ENCODE measurements at places on chromosomes 11 and 22.
A peak's percentile ranks its signal among the peaks of the same experiment; 100 is the strongest.

GRCh38 chr11:78200061-78200460 lies 11.3 kb downstream of the USP35 start:
- no peak for DNase-seq

DNA sequence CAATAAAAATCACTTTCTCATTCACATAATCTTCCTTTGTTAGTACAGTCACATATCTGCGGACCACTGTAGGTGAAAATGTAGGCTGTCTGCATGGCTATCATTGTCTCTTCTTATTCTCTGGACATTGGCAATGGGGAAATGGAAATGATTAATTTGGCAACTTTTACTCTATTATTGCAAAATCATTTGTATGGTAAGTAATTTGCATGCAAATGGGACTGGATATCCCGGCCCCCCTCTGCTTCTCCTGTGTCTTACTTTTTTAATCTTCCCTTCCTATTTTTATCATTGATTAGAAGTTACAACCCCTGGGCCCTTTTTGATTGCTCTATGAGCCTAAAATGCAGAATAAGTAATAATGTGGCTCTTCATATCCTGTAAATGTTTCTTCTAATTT lies 6.0 kb downstream of the GRK3 start:
- no peak for DNase-seq

DNA sequence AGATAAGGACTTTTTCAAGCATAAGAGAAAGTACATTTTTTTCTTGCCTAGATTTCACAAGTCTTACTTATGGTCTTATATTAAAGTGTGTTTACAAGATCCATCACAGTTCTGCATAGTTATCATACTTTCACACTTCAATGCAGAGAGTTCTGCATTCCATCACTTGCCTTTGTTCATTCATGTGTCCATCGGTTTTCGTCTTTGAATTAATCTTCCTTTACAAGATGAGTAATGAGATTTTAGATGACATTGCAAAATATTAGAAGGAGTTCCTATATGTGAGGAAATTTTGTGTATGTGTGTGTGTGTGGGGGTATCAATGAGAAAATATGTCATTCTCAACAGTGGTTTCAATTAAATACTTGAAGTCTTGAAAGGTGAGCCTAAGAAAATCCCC lies 98.1 kb upstream of the GUCY1A2 start:
- peak; percentile 56 for DNase-seq

DNA sequence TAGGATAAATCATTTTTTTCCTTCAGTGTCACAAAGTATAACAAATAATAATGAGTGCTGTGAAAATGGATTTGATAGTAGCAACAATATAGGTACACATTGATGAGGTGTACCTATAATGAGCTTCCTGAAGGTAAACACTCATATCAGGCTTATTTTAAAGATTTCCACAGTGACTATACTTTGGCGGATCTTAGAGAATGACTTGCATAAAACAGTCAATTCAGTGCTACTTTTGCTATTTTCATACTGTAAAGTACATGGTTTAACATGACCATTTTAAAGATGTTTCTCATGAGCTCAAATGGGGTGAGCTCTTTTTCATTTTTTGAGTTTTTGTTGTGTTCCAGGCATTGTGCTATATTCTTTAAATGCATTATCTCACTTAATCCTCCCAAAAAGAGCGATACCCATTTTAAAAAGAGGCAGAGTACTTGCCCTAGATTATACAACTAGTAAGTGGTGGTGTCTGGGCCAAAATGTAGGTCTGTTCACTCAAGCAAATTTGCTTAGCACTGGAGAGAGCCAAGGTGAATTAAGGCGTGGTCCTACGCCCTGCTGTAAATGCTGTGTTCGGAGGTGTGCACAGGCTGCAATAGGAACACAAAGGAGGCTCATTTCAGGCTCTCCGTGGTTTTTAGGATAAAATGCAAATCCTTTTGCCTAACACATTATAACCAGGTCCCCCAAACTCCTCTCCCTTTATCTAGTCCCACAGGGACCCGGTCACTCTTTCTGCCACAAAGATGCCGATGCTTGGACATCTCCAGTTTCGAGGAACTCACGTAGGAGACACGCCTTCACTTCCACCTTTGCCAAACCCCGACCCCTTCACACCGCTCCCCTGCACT lies 617 bp upstream of the ALKBH3 start:
- no peak for DNase-seq

DNA sequence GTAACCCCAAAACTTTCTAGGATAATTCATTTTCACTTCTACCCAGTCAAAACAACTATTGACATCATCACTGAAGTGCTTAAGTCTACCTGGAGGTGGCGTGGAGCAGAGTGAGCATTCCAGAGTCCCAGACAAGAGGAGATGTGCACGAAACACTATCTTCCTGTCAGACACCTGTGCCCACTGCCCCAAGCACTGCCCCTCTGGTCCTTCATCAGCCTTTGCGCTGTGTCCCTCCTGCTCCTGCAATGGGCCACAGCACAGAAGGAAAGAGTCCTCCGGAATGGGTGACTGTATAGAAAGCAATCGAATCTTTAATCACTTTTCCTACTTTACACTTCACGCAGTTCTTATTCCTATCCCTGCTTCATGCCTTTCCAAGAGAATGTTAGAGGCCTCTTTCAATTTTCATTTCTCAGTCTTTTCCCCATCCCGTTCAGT lies 512 bp upstream of the GRIA4 start:
- DNase-seq: no peak

- DNase-seq: no peak
These were observed 34.2 kb upstream of the VPREB1 start for GRCh38 chr22:22210375-22210774.

DNA sequence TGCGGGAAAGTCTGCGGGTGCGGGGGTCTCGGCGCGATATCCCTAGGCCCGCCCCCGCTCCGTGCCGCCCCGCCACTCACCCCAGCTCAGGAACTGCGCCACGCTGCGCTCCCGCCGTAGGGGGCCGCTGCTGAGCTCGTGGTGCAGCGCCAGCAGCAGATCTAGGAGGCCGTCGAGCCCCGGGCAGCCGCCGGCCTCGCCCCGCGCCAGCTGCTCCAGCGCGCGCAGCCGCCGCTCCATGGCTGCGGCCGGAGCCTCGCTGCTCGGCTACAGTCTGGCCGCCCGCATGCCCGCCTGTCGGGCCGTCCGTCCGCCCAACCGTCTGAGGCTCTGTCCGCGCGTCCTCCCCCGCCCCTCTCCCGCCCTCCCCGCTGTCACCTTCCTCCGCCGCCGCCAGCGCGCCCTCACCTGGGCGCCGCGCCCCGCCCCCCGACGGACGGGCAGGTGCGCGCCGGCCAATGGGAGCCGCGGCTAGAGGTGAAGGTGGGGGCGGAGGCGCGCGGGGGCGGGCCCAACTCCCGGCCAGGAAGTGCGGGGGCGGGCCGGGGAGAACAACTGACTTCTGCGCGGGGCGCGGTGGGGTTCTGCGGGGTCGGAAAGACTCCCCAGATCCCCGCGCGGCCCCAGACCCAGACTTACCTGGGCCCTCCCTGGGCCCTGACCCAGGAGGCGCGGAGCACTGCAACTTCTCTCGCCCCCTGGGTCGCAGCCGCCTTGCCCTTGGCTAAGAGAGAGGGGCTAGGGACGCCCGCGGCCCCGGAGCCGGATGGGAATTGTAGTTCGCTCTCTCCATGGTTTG lies at the start of gene CDC42BPG:
TSS of gene CDC42BPG (minus strand) at position 324 of the 799 bp plus-strand sequence. CDS start at position 240, 84 bp downstream.
- peak; percentile 48 for DNase-seq

GRCh38 chr11:64792482-64792881 lies 10.5 kb downstream of the MAP4K2 start:
- DNase-seq: no peak

DNA sequence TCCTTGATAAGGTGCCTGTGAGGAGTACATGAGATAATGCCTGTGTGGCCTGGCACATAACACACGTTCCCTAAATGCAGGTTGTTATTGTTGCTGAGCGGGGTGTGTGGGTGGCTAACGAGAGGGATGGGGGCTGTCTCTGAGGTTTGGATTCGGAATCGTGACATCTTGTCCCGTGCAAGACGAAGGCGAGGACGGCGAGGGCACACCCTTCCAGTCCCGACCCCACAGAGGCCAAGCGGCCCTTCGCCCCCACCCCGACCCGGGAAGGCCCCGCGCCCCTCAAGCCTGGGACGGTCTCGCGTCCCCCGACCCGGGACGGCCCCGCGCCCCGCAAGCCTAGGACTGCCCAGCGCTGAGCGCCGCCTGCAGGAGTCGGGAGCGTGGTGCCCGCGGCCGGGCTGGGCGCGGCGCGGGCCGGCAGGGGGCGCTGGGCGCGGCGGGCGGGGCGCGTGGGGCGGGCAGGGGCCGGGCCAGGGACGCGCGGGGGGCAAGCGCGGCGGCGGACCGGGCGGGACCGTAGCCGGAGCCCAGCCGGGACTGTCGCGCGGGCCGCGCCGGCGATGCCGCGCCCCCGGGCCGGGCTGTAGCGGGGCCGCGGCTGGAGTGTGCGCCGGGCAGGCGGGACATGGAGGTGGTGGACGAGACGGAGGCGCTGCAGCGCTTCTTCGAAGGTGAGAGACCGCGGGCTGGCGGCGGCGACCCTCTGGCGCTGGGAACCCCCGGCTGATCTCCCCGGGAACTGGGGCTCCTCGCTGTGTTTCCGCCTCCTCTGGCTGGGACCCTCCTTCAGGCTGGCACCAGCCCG lies at the start of gene MYRF:
TSS of gene MYRF (plus strand) at position 520 of the 808 bp plus-strand sequence. CDS start at position 629, 109 bp downstream.
- DNase-seq: no peak

DNA sequence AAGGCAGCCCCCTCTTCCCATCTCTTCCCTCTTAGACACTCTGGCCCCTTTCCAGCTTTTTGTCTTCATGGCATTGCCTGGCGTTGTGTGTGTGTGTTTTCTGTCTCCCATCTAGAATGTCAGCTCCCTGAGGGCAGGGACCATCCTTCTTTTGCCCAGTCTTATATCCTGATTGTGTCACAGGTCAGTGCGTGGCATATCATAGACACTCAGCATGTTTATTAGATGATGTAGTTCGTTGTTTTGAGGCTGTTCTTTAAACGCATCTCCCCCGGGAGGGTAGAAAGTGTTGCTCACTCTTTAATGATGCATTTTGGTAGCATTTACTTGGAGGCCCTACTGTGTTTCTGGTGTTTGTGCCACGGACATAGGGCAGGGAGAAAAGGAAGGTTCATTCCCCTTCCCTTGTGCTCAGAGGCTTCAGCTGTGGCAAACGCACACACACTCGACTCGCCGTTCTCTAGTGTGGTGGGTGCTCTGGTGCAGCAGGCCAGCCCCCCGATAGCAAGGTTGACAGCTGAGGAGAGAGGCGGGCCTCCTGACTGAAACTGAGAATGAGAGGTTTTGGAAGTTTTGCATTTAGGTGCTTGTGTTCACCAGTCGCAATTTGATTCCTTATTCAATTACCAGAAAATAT lies 60.2 kb downstream of the TNRC6B start:
- no peak for DNase-seq

- no peak for DNase-seq
These were observed 27.8 kb upstream of the GGTLC2 start for GRCh38 chr22:22616636-22617035.

DNA sequence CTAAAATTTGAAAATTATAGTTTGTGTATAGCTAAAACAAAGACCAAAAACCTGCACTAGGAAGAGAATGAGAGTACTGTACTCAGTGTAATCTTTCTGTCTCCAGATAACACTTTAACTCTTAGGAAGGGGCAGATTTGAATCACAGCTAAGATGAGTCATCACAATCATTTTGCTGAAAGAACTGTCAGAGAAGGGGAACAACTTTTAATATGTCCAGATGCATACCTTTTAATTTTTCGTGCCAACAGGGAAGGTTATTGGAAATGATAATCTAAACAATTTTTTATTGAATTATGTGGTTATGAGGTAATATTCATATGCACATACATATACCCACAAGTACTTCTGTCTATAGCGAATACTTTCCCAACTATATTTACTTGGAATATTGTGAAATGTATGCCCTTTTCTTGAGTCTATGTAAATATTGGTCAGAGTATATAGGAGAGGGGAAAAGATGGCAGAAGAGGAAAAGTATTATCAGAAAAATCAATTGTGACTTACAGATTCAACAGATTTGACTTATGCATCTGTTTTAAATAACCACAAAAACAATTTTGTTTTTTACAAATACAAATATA lies 51.1 kb upstream of the MUC15 start:
- DNase-seq: no peak

DNA sequence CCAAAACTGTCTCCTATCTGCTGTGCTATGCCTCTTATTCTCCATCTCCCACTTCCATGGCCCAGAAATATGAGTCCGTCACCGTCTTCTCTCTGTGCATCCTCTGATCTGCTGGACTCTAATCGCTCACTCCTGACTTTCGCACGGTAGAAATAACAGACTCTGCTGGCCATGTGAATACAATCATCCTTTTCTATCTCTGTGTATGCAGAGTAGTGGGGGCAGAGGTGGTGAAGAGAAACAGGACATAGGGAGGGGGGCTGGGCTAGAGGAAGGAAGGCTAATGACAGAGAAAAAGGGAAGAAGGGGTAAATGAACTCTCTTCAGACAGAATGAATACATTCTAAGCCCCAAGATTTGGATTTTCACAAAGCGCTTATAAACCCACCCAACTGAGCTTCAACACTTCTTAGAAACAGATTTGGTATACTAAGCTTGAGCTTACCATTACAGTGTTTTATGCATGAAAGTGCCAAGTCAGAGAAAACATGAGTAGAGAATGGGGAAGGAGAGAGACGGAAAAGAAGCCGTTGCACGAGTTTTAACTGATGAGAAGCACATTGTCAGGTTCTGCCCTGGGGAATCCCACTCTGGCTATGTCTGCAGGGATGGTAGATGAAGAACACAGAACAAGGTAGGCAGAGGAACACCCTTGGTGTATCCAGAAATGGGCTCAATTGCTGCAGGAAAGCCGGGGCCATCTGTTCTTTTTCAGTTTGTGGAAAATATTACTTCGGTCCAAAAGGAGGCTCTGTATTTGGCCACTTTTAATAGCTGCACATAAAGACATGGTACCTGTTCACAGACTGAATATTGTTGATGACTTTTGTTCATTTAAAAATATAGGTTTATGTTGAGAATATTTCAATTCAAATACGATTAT lies 324.7 kb downstream of the ETS1 start:
- DNase-seq: peak; percentile 38

- no peak for DNase-seq
These were observed 41.7 kb downstream of the OTOG start for GRCh38 chr11:17588721-17589120.

- no peak for DNase-seq
These were observed 1007.7 kb downstream of the BRD1 start for GRCh38 chr22:48819961-48820360.

DNA sequence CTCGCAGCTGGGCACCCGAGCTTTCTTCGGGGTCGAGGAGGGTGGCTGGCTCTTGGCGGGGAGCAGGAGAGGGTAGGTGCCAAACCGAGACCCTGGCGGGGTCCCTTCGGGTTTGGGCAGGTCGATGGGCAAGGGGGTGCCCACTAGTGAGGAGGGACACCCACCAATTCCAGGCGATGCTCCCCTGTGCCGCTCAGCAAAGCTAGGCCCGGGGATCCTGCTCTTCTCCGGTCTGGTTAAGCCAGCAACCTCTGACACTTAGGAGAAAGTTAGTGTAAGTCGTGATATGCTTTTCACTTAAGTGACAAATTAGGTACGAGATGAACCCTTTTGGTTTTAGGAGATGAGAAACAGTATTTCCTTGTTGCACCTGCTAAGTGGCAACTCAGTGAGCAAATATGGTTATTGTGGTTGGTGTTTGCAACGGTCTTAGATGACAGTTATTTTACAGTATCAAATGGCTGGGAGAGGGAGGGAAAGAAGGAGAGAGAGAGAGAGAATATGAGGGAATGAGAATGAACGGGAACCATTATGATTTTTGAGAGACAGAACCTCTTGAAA lies 565 bp downstream of the NUCB2 start:
- peak; percentile 32 for DNase-seq

Data from foreskin melanocyte (primary cell).